T1000 (cell line): ENCODE measurements at places on chromosomes 5 and 9.

GRCh38 chr5:165296401-165297130 is 1791.1 kb downstream of the MAT2B start:
- no peak for DNase-seq

- no peak for DNase-seq
Observed at GRCh38 chr5:154193701-154194121, 3.2 kb downstream of the GALNT10 start.

- DNase-seq = no peak
Observed at GRCh38 chr5:59116231-59116865, 533.5 kb downstream of the RAB3C start.

- DNase-seq = no peak
Observed at GRCh38 chr5:36885149-36885548, 8.6 kb downstream of the NIPBL start.
